ENCODE measurements at places on chromosomes 6 and 20. TPM values are rescaled to one million over a fixed set of nuclear protein-coding genes. Genes with fewer than 3 reads are reported as not detected.
A peak's percentile ranks its signal among the peaks of the same experiment; 100 is the strongest.

DNA sequence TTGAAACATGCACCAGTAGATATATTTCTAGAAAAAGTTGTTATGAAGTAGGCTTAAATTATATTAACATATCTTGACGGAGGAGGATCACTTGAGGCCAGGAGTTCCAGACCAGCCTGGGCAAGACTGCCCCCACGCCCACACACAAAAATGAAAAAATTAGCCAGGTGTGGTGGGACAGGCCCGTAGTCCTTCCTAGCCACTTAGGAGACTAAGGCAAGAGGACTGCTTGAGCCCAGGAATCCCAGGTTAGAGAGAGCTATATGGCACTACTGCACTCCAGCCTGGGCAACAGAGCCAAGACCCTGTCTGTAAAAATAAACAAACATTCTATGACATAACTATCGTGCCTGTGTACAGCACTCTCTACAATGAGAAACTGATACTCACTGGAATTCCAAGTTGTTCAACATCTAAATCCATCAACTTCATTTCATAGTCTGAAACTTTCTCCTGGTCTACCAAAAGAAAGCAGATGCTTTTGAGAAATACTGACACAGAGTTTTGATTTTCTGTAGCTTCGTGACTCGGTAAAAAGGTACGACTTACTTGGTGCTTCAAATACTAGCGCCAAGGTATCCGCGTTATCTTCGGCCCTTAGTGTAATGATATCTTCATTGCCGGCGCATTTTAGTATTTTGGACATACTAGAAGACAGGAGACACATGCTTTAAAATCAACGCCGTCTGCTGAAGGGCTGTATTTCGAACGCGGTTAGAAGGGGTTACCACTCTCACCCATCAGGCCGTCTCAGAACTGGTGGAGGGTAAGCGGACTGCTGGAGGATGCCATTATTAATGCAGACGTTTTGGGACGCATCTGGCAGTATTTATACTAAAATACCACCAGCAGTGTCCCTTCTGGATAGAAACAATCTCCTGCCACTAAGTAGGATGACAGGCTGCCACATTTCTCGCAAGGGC is 1.3 kb downstream of the PCNA start:
- DNase-seq, result no peak

GRCh38 chr6:7138921-7139358 is 31.2 kb downstream of the RREB1 start:
- peak; percentile 67 for DNase-seq

DNA sequence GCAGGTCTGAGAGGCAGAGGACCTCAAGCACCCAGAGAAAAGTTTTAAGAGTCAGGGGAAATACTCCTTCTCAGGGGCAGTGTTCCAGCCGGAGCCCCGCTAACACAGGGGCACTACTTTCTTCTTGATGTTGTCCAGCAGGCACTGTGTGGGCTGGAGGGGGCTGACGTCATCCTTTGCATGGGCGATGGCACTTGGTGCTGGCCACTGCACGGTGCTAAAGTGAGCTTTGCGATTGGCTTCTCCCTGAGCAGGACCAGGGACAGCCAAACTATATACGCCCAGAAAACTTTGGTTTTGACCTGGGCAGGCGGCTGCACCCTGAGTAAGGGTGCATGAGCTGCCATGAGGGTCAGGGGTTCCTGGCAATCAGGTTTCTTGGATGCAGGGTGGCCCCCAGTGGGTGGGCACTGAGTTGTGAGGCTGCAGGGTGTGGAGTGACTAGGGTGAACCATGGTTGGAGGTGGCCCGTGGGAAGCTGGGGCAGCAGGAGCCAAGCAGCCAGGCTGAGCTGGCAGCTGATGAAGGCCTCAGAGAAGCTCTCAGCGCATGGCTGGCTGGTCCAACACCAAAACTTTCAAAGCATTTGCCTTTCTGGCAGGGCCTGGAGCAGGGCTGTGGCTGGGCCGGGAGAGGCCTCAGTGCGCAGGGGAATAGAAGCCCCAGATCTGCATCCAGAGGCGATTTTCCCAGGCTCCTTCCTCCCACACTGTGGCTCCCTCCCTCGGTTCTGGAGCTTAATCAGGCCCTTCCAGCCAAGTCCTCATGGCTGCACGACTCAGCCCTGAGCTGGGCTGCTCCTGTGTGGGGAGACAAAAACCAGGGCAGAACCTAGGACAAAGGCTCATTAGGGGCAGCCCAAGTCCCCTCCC is 18.3 kb downstream of the MRPS18A start:
- peak; percentile 46 for DNase-seq

DNA sequence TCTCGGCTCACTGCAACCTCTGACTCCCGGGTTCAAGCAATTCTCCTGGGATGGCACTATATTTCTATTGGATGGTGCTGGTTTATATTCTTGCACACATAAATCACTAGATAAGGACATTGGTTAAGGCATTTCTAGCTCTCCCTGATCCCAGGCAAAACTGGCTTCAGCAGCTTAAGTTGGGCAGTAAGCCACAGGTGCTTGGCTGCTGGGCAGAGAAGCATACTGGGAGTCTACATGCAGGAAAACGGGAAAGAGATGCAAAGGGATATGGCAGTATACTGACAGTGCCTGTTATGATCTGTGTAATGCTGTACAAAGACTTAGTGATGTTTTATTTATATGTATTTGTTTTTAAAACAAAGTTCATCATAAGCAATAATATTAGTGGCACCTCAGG is 33.3 kb upstream of the ZFP64 start:
- no peak for DNase-seq

GRCh38 chr6:158703111-158703836 is 53.4 kb downstream of the SYTL3 start:
- no peak for DNase-seq

GRCh38 chr6:136564180-136564579 is 14.0 kb upstream of the MAP7 start:
- DNase-seq, result no peak

- no peak for DNase-seq
Observed at GRCh38 chr6:28505733-28506132, 9.9 kb downstream of the GPX6 start.

GRCh38 chr6:18501663-18502013 is 114.5 kb downstream of the RNF144B start:
- DNase-seq, result peak; percentile 37

- peak; percentile 86 for DNase-seq
Observed at GRCh38 chr6:133916650-133917151, 27.8 kb downstream of the TCF21 start.

DNA sequence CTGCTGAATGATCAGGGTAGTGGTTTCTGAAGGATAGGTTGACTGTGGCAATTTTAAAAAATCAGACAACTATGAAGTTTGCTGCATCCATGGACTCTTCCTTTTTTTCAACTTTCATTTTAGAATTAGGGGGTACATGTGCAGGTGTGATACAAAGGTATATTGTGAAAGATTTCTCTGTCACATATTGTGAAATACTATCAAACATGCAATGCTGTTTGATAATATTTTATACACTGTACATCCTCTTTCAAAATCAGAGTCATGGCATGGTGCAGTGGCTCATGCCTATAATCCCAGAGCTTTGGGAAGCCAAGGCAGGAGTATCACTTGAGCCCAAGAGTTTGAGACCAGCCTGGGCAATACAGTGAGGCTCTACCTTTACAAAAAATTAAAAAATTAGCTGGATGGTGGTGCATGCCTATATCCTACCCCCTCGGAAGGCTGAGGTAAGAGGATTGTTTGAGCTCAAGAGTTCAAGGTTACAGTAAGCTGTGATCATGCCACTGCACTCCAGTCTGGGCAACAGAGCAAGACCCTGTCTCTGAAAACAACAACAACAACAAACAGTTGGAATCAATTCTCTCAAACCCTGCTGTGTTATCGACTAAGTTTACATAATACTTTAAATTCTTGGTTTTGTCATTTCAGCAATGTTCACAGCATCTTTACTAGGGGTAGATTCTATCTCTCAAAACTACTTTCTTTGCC is 4.6 kb downstream of the WFDC12 start:
- DNase-seq, result no peak

PXDC1 gene
- 48.4 TPM for total RNA-seq

SLC16A10 gene
- 2.2 TPM for total RNA-seq

NKX2-2 gene
- not detected for total RNA-seq

NMBR gene
- not detected for total RNA-seq

TFAP2A gene
- total RNA-seq, result 0.89 TPM

CNKSR3 gene
- 39.0 TPM for total RNA-seq

BRD2 gene
- total RNA-seq, result 150 TPM

C20orf144 gene
- total RNA-seq, result 0.09 TPM

EBF4 gene
- 12.7 TPM for total RNA-seq

PNLDC1 gene
- total RNA-seq, result 0.23 TPM

ME1 gene
- 30.2 TPM for total RNA-seq
